Smooth muscle cell of the brain vasculature (primary cell): ENCODE measurements at places on chromosomes 5 and 9.

GRCh38 chr5:54030981-54031380 lies 279.4 kb downstream of the ARL15 start:
- no peak for DNase-seq

GRCh38 chr9:137198051-137198901 lies 2.3 kb downstream of the TPRN start:
- DNase-seq, result no peak

GRCh38 chr5:88452820-88453219 lies 184.2 kb upstream of the TMEM161B start:
- no peak for DNase-seq

GRCh38 chr5:3789519-3790193 lies 194.0 kb downstream of the IRX1 start:
- DNase-seq, result no peak

DNA sequence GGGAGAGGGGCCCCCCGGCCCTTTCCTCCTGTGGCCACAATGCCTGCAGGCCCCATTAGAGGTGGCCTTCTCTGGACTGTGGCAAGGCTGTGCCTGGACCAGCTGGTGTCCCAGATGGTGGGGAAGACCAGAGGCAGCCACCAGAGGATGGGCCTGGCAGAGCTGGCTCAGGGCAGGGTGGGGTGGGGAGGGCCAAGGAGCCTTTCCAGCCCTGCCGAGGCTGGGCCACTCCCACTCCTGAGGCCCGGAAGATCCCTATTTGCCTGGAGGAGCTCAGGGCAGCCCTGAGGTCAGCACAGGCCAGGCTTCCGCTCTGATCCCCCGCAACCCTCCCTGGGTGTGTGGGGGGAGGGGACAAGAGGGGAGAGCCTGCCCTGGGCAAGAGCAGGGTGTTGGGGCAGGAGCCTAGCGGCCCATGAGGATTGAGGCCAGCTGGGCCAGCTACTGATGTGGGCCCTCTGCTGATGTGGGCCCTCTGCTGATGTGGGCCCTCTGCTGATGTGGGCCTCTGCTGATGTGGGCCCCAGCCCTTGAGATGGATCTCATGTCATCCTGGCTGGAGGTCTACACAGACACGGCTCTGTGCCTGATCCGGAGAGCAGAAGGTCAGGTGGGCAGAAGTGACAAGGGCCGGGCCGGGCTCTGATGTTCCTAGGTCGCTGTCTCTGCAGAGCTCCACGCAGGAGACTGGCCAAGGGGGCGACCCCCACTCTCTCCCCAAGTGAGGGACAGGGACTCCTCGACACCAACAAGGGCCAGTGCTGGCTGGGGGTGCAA lies 6.0 kb downstream of the MRPS2 start:
- no peak for DNase-seq

DNA sequence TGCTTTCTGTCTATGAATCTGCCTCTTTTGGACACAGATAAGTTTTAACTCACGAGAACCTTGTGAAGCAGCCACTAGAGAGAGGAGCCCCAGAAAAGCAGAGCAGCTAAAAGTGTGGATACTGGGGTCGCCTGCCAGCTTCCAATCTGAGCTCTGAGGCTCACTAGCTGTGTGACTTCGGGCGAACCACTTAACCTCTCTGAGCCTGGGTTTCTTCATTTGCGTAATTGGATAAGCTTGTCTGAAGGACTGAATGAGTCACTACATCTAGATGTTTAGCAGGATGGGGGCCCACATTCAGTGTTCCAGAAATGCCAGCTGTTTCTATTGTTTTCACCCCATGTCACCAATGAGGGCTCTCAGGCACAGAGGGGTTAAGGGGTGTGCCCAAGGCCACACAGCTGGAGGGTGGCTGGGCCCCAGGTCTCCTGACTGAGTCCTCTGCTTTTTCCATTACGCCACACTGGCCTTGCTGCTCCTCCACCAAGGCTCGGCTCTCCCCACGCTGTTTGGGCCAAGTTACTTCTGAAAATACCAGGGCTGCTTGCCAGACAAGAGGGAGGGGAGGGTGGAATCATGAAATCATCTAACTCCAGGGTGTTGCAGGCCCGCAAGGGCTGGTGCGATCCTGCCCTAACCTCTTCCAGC lies 36.2 kb downstream of the SH3PXD2B start:
- DNase-seq, result peak; percentile 89
